Fibroblast of skin of right biceps (primary cell): ENCODE measurements at places on chromosomes 16 and 17.

DNA sequence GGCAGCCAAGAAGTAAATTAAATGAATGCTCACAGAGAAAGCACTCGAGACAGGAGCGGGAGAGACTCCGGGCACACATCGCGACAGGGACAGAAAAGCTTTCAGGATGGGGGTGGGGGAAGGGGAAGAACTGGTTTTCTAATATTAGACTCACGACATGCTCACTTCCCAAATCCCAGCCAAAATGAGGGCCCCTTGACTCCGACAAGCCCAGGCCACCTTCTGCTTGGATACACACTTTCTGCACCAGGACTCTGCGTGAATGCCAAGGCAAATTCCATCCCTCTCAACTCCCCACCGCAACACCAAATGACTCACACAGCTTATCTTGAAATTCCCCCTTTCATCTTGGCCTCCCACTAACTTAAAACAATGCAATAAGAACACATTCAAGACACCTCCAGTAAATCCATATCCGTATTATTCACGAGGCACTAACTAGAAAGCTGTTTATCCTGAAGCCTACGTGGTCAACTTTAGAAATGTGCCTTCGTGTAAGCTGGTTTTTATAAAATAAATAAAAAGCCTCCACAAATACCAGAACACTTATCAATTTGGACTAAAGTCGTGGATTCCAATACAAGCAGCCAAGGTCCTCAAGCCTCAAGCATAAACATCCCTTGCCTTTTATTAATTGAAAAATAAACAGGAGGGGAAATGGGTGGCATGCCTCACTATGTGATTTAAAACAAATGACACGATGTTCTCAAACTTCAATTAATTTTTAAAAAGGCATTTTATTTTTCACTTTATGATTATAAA, 46.1 kb downstream of the NXN start:
- DNase-seq = peak; percentile 97

DNA sequence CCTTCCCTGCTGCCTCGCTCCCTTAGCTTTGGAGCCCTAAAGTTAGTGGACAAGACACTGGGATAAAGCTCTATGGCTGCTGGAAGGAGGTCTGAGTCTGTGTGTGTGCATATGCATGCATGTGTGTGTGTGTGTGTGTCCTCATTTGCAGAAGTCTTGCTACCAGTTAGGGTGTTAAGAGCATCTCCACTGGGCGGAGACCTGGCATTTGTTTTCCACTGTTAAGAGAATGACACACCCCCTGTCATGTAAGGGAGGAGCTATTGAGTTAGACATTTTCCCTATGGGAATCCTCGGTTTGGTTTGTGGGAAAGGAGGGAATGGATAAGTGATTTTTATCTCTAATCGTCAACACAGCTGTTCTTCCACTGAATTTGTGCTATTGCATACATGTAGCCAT, 24.8 kb upstream of the ARHGAP23 start:
- DNase-seq = peak; percentile 52

DNA sequence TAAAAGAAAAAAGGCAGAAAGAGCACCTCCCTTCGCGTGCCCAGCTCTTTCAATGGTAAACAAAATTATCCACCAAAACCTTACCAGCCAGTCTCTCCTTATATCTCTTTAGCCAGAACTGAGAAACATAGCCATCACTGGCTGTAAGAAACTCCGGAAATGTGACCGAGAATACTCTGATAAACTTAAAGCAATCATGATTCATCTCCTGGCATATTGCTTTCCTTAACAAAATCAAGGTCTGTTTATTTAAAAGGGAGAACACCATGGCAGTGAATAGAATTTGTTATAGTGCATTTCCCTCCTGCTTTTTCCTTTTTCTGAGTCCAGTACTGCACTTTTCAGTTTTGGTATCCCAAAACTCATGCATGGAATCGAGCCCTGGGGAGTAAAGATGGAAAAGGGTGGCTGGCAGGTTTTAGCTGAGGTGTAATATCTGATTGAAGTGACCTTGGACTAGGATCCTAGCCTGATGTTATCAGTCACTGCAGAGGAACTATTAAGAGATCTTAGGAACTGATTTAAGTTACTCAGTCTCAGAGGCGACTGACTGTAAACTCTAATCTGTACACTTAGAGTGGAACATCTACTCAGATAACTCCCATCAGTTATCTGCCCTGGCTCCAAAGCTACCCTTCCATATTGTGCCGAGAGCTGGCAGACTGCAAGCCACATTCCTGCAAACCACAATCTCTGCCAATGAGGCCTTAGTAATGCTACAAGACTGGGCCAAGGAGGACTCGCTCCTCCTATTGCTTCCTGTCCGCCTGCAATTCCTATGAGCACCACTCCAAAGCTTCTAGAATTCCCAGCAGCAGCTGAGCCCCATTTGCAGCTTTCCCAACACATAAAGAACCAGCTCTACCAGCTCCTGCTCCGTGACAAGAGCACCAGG, 7.4 kb upstream of the COX10 start:
- peak; percentile 74 for DNase-seq

DNA sequence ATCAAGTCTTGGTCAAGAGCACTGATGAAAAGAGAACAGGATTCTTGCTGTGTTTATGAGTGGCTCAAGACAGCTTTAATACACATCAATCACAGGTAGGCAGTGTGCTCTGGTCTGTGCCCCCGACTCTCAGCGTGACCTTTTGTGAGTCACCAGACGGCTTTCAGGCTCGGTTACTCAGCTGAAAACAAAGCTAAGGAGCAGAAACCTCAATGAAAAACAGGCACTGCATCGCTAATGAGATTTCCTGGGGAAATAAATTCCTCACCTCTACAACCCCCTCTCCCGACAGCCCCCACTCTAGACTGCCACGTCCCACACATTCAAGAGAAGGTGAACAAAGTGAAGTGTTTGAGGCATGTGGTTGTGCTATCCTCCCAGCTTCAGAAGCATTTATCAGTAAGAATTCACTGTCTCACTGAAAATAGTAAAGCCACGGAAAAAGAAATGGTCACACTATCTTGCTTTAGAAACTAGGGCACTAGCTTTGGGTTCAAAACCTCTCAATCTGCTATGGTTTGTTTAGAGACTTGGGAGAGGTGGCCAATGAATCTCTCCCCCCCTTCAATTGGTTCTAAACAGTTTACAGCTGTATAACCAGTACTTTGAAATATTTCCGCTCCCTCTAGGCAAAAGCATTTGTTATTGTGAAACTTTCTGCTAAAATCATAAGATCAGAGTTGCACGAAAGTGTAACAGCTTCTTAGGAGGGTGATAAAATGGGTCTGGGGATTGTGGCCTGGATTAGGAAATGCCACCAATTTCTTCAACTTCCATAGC, 199.5 kb upstream of the PMFBP1 start:
- DNase-seq = peak; percentile 65

GRCh38 chr17:75693500-75694481, 26.7 kb downstream of the SAP30BP start:
- peak; percentile 85 for DNase-seq

DNA sequence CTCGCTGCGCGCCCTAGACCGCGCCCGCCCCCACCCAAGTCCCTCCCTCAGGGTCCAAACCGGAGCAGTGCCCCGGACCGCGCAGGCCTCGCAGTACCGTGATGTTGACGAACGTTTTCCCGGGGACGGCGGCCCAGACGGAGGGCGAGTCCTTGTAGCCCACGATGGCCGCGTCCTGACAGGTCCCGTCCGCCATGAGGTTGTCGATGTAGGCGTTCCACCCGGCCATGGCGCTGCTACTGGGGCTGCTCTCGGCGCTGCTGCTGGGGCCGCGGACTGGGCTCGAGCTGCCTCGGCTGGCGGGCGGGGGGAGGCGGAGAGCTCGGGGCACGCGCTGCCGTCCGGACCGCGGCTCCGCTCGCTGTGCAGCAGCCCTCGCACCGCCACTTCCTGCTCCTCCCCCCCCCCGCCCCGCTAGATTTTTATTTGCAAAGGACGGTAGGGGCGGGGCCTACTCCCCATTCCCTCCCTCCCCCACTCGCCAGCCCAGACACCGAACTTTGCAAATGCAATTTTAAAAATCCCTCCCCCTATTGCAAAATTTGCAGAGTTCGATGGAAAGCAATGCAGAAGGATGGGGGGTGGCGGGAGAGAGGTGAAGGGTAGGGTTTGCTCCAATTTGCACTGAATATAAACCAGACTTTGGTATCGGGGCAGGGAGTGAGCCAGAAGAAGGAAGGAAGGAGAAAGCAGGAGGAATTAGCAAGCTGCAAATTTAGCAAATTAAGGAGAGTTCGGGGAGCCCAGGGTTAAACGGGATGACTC, at the start of gene PFN1:
TSS of gene PFN1 (minus strand) at position 365 of the 765 bp plus-strand sequence. CDS start at position 229, 136 bp downstream.
- peak; percentile 96 for DNase-seq

- no peak for DNase-seq
Measured at GRCh38 chr16:4833584-4833983, 13.5 kb downstream of the GLYR1 start.

DNA sequence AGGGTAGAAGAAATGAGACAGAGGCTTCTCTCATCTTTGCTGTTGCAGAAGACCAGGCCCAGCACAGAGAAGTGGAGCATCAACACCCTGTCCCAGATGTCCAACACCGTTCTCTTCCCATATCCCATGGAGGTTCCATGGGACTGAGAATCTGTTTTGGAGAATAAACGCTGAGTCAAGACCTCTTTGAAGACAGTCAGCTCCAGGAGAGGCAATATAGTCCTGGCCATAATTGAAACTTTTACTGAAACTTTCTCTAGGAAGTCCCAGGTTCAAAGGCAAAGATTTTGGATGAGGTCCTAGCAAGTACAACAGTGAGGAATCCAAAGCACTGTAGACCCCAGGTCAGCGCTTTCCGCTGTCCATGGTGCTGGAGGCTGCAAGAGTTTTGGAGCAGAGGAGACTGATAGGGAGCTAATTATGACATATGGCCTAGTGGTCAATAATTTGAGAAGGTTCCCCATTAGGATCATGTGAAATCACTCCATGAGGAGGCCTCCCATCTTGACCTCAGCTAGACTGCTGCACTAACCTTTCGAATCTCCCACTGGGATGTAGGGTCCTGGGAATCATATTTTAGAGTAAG, 36.0 kb downstream of the OSBPL7 start:
- peak; percentile 43 for DNase-seq

DNA sequence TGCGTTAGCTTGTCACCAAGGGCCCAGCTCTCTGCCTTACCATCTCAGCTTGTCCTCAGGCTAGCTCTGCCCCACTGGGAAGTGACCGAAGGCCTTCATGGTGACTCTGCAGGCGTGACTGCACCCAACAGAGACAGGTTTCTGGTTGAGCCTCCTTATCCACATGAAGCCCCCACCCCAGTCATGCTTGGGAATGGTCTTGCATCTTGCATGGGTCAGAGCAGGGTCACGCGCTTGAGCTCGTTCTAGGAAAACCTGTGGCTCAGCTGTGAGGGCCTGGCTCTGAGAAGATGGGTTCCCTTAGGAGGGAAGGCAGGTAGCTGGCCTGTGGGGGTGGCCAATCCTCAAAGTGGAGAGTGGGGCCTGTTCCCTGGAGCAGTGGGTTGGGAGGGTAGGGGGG, 122.8 kb downstream of the BANP start:
- DNase-seq = no peak

DNA sequence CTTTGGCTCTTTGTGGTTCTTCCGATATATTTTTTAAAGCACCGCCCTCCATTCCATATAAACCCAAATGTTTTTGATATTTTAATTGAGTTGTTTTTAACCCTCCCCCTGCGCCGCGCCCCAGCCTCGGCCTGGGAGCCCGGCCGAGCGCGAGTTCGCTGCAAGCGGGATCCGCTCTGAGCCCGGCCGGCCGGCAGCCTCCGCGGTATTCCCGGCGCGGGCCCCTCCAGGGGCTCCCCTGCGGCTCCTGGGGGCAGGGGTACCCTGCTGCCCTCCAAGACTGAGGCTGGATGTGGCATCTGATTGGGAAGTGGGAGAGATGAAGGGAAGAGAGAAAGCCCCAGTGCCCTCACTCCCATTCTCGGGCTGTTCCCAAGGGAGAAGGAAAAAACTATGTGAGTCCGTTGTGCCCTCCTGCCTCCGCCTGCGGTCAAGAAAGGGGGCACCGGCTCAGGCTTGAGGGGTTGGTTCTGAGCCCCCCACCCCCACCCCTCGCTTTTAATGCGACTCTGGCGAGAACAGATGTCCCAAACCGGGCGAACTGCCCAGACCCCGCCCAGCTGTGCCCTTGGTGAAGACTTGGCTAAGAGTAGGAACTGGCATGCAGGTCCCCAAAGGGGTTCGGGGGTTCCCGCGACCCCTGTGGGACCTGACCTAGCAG, 8.6 kb downstream of the NEUROD2 start:
- DNase-seq = no peak
